Hematopoietic multipotent progenitor cell treated with erythropoietin and hydrocortisone succinate and interleukin-3 and kit ligand, for 17 days (in vitro differentiated cells): ENCODE measurements at places on chromosomes 7 and 10.
A peak's percentile ranks its signal among the peaks of the same experiment; 100 is the strongest.

DNA sequence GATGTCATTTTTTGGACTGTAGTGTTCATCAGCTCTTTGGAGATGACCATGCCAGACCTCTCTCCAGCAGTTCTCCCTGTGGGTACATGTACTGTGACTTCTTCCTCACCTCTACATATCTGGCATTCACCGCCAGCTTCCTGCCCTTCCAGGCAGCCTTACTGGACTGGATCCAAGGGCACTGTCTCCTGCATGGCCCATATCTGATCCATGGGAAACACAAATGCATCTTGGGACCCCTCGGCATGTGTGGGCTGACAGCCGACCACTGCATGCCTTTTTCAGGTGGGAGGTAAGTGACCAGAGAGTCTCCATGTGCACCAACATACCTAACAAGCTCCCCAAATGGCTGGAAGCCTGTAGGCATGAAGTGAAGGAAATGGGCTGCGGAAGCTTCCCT, 3.9 kb upstream of the BLVRA start:
- no peak for DNase-seq

DNA sequence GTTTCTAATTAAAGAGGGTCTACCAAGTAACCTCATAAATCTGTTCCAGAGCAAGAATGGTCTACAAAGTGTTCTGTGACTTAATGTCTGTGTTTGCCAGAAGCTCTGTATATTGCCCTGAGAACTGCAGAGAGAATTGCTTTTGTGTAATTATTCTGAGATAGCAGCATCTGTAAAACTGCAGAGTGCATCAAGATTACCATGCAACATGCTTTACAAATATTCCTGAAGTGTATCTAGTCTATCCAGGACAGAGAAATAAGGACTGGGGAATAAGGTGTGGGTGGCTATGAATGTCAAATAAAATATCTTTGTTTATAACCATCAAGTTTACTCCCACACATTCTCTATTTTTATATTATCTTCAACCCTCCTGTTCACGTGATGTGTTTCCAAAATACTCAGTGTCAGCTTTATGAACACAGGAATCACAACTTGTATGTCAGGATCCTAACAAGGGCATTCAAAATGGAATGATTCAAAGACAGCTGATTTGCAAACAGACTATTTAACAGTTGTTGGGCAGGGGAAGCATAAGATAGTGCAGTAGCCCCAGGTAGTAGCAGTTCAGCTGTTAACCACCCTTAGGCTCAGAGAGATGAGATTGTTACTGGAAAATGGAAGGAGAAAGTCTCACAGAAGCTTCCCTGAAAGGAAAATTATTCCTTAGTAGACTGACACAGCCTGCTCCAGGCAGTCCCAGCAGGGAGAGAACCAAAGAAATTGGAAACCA, 15.3 kb upstream of the LIPA start:
- no peak for DNase-seq

DNA sequence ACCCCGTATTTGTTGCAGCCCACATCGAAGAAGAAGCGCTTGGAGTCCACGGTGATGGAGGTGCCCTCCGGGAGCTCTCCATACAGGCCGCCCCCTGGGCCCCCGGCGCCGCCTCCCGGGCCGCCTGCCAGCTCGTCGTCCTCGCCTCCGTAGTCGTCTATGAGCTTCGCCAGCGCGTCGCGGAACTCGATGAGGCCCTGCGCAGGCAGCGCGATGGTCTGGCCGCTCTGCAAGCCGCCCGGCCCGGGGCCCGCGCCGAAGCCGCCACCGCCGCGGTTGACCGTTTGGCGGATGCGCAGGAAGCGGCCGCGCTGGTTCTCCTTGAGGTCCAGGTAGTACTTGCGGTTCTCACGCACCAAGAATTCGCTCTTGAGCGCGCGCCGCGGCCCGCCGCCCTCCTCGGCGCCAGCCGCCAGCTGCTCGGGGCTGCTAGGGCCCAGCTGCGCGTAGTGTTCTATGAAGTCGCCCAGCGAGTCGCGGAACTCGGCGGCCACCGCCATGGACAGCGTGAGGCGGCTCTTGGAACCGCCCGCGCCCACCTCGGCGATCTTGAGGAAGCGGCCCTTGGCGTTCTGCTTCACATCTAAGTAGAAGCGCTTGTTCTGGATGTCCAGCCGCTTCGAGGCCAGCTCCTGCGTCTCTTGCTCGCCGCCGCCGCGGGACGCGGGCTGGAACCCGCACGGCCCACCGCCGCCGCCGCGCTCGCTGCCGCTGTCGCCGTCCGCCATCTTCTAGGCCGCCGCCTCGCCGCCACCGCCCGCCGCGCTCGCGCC, 523 bp downstream of the PURB start:
- DNase-seq = peak; percentile 66

DNA sequence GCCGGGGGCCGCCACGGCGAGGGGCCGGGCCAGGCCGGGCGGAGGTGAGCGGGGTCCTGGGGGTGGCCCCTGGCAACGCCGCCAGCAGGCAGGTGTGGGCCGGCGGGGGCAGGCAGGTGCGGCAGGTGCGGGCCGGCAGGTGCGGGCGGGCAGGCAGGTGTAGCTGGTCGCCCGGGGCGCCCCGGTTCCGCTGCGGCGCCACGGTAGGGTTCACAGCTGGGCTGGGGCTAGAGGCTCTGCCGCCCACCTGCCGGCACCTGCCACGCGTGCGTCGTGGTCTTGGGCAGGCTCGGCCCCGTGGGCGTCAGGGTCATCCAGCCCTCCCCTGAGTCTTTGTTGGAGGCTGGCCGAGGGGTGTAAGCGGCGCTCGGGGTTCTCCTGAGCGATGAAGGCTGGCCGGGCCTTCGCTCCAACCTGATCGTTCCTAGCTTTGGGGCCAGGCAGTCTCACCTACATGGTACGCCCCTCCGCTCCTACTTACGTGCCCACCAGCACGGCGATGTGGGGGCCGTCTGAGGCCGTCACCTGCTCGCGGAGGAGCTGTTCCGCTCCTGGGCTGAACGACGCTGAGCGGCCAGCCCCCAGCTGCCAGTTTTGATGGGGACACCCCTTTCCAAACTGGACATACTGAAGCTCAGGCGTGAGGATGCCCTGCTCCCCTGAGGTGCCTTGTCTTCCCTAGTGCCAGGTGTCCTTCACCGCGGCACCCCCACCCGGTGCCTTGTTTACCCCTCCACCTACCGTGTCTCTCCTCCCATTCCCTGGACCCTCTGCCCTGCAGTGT, 493 bp downstream of the ZMIZ2 start:
- no peak for DNase-seq

- no peak for DNase-seq
These were observed 1.2 kb upstream of the WNT2 start for GRCh38 chr7:117323851-117324711.
